ENCODE measurements at places on chromosomes 16 and 17.

DNA sequence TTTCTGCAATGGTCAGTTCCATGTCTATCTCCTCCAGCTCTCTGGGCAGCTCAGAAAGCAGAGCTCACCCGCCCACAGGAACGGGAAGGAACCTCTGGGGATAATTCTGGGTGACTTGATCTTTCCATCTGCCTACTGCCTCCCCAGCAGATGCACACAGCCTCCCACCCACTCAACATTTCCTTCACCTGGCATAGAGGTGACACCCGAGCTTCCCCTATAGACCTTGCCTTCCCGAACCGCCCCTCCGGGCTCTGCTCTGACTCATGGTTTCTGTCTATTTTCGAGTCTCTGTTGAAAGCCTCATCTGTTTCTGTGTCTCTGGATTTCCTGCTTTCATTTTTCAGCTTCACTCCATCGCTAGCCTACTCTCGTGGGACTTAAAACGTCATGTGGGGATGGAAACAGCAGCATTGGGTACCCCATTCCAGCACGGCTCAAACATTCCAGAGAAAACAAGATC is 11.4 kb downstream of the GGA3 start:
- DNase-seq, result no peak

DNA sequence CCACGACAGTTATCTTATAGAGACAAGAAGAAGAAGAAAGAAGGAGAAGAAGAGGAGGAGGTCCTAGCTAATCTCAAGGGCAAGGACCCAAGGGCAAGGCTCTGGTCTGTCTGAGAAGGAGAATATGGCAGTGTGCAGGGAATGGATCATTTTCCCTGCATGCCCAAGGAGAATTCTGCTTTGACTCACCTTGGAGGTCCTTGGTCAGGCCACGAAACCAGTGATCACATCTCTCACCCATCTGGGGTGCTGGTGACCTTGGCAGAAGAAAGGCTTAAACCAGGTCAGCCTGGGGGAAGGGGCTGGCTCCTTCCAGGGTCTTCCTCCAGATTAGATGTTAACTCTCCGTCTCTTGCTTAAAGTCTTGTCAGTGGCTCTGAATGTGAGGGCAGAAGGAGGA is 1.6 kb upstream of the FMNL1 start:
- no peak for DNase-seq

DNA sequence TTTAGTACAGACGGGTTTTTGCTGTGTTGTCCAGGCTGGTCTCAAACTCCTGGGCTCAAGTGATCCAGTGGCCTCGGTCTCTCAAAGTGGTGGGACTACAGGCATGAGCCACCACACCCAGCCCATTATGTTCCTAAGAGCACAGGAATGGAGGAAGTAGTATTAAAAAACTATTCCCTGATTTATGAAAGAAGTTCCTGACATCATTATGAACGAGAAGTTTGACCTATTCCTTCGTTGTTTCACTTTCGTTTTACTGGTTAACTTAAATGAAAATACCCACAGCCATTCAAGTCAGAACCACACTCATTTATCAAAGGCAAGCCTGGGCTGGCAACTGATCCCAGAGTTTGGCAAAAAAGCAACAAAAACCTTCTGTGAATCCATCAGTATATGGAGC is 13.5 kb upstream of the CBX4 start:
- DNase-seq, result no peak

- DNase-seq, result no peak
These were observed 72.0 kb upstream of the ZNF750 start for GRCh38 chr17:82911822-82912221.

- no peak for DNase-seq
These were observed 52.7 kb downstream of the VMP1 start for GRCh38 chr17:59760160-59760559.

GRCh38 chr17:45294506-45294905 is 22.3 kb downstream of the MAP3K14 start:
- DNase-seq, result no peak

GRCh38 chr16:22267764-22268163 is 29.4 kb upstream of the POLR3E start:
- DNase-seq, result peak; percentile 76

GRCh38 chr17:37744961-37745800 is at the start of gene HNF1B:
Gene HNF1B, minus strand, starts transcription at chr17:37745059. Its CDS starts 175 bp downstream, at chr17:37744884.
- DNase-seq, result no peak

GRCh38 chr16:8622315-8622656 is 788 bp downstream of the METTL22 start:
- peak; percentile 46 for DNase-seq

DNA sequence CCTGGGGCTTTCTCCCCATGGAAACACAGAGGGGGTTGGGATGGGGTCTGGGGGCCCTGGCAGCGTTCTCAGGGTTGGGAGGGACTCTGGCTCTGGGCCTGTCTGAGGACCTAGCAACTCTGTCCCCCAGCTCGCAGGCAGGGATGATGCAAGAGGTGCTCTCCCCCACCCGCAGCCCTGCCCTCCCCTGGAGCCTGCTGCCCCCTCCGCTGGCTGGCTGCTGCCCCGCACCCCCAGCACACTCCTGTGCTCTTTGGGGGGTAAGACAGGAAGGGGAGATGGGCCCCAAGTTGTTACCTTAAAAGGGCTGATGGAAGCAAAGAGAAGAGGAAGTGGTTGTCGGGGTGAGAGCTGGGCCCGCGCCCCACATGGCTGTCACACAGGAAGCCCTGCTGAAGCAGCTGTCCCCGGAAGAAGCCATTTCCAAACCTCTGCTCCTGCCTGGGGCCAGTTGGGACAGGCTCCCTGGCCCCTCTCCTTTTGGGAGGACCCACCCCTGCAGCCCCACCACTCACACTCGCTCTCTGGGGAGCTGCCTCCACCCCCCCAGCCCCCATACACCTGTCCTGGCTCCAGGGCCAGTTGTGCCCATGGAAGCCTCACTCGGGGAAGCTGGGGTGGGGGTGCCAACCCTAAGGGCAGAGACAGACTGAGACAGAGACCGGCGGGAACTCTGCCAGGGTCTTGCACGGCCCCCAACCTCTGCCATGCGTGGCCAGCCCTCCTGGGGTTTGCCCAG is 2.5 kb downstream of the CORO1A start:
- peak; percentile 8 for DNase-seq

DNA sequence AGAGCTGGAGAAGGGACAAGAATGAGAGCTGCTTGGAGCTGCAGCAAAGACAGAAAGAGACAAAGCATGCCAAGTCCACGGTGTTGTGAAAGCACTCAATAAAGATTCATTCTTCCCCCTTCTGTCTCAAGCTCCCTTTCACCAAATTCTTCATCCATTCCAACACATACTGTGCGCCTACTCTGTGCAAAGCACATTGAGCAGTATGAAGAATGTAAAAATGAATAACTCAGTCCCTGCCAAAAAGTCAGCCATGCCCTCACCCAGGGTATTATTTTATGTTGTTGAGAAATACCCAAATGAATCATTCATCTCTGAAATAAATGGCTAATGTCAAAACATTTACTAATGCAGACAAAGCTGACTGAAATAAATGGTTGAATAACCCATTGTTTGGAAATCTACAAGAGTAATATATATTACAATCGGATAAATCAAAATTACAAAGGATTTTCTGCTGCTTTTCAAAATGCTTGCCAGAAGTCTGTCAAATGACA is 282.9 kb upstream of the IRX5 start:
- no peak for DNase-seq

DNA sequence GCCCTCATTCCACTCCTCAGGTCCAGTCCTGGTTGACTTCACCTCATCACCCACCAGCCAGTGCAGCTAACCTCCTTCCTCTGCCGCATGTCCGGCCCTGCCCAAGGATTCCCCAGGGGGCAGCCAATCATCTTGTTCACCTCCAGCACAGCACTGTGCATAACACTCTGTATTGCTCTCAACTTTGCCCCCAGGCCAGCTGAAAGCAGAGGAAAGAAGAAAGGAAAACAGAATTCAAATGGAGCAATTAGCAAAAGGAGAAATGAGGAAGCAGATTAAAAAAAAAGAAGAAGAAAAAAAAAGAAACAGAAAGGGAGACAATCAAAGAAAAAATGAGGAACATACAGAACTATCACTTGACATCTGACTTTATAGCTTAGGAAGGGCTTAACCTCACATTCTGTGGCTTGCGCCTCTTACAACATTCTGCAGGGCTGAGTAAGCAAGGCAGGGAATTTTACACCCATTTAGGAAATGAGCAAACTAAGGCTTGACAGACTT is 26.1 kb downstream of the GAS7 start:
- no peak for DNase-seq

- DNase-seq, result peak; percentile 72
These were observed 15.2 kb upstream of the CA4 start for GRCh38 chr17:60134396-60135150.

GRCh38 chr17:18040261-18040858 is 1.2 kb downstream of the GID4 start:
- DNase-seq, result no peak

- DNase-seq, result no peak
These were observed 79.9 kb downstream of the GPRC5B start for GRCh38 chr16:19804538-19805323.

- DNase-seq, result no peak
These were observed 36.1 kb upstream of the PHB1 start for GRCh38 chr17:49450735-49451134.

- DNase-seq, result no peak
These were observed 131.9 kb downstream of the C16orf95 start for GRCh38 chr16:87185308-87185707.

GRCh38 chr16:24543949-24544348 is 4.6 kb downstream of the RBBP6 start:
- no peak for DNase-seq

GRCh38 chr16:58551496-58551895 is 36.2 kb downstream of the SETD6 start:
- DNase-seq, result no peak

- DNase-seq, result no peak
These were observed 11.6 kb upstream of the TMEM100 start for GRCh38 chr17:55734128-55734781.

DNA sequence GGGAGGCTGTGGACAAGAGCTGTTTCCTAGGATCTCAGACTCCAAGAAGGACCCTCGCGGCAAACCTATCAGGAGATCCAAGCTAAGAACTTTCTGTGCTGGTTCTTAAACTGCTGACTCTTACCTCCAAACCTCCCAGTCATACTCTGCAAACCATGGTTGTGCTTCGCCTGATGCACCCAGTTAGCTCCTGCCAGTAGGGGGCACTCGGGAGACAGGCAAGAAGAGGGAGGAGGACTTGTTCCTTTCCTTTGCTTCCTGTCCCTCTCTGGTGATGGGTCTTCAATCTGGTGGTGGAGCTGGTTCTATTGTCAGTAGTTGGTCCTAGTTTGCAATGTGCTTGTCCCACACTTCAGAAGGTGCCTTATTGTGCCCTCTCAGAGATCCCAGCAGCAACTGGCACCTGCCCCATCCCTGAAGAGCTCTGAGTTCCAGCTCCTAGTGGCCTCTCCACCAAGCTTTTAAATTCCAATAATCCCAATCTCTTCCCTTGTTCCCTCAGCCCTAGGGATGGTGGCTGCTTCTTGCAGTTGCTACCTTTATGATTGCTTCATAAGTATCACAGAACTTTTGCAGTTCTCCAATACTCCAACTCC is 113.5 kb upstream of the RPL38 start:
- DNase-seq, result peak; percentile 82

DNA sequence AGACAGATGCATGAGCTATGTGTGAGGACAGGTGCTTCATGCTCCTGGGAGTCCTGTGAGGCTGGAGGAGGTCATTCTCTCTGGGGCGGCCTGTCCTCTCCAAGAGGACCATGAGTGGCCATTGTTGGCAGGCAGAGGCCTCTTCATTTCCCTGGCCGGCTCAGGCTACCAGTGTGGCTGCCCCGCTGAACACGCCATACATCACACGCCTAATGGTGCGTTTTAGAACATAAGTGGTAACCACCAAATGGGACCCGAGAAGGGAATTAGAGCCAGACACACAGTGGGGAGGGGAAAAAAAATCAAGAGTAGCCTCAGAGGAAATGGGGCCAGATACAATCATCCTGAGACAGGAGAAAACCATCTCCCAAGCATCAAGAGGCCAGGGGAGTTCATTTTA is 140.0 kb downstream of the SPACA3 start:
- DNase-seq, result no peak

GRCh38 chr17:57631871-57632270 is 113.2 kb downstream of the CCDC182 start:
- DNase-seq, result no peak

DNA sequence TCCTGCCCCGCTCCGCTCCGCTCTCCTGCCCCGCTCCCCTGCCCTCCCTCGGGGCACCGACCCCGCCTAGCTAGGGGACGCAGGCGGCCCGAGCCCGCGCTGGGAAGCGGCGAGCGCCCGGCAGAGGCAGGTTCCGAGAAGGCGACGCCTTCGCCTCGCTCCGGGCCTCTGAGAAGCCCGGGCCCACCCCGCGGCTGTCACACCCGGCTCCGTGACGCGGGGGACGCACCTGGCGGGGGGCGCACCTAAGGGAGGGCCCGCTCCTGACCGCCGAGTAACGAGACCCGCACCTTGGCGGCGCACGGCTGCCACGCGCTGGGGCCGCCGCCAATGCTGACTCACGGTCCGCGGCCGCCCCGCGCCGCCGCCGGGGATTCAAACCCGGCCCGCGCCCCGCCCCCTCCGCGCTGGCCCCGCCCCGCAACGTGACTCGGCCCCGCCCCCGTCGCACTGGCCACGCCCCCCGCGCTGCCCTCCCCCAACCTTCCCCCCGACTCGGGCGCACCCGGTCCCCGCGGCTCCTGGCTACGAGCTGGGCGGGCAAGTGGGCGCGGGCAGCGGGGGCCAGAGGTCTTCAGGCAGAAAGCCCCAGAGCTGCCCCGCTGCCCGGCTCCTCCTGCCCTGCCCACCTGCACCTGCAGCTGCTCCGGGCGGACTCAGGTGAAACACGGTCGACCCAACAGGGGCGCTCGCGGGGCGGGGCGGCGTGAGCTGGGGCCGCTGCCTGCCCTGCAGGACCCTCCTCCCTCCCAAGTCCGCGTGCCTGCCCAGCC is 27.8 kb downstream of the GNPTG start:
- peak; percentile 95 for DNase-seq

GRCh38 chr16:85008271-85008670 is 3.1 kb downstream of the ZDHHC7 start:
- DNase-seq, result no peak

GRCh38 chr16:81558444-81559175 is 114.0 kb downstream of the CMIP start:
- no peak for DNase-seq

DNA sequence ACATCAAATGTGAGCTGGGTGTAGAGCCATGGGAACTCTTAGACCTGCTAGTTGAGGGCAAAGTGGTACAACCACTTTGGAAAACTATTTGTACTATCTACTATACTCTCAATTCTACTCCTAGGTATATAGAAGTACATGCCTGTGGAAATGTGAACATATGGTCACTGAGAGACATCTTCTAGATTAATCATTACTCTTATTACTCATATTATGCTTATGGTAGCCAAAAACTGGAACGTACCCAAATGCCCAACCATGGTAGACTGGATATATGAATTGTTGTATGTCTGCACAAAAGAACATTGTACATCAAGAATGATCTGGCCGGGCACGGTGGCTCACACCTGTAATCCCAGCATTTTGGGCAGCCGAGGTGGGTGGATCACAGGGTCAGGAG is 2.7 kb downstream of the WDR45B start:
- no peak for DNase-seq

DNA sequence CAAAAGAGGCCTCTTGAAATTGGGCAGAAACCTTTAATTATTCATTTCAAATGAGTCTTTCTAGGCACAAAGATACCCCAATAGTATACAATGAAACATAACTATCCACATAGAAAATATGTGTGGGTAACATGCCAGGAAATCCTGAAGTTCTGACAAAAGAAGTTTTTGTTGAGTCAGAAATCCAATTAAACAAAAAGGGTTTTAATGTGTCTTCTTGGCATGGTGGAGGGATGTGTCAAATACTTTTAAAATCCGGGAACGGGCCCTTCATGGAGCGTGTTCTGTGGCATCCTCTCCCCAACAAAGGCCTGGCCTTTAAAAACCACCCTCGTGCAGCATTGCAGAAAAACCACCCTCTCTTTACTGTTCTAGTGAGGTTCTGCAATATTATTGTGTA is 14.2 kb downstream of the CDRT4 start:
- DNase-seq, result no peak
